ENCODE measurements at places on chromosomes 1 and 21.

DNA sequence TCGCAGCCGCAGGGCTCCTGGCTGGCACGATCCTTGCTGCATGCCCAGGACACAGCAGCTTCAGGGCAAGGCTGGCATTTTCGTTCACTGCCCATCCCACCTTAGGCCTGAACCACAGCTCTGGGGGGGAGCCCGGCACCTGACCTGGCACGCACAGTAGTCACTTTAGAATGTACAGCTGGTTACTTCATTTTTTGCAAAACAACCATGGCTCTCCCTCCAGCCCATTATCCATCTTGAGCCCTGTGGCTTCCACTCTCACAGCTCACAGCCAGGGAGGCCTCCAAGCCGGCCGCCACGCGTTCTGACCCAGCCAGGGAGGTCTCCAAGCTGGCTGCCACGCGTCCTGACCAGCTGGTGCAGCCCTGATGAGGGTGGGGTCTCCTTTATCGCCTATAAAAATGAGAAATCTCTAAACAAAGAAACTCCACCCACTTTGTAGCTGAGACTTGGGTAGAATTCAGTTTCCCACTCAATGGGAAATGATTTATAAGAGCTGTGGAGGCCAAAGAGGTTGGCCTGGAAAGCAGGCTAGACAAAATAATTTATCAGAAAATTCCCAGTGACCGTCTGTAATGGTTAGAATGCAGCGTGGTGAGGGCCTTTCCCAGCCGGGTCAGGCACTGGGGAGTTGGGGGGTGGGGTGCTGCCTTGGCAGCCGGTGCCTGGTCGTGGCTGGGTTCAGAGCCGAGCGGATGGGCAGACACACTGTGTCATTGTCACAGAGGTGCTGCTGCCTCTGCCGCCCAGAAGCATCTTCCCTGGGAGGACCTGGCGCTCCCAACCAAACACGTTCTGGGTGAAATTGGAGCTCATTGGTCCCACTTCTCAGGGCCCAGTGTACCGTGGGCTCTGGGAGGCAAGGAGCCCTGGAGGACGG, 54.6 kb upstream of the ACTRT2 start:
- DNase-seq = no peak

DNA sequence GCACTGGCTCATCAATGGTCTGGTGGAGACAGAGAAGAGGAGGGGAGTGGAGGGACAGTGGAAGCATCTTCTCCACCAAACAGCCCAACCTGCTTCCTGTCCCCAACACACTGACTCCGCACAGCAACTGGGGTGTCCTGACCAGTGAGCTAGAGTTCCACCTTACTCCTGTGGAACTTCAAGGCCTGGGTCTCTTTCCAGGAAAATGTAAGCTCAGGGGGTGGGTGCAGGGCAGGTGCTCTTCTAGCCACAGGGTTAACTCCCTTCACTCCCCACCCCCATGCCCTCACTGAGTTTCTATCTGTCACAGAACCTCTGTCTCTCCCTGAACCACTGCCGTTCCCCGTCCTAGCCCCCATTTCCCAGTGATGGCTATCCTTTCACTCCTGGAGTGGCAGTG, 876 bp downstream of the MOB3C start:
- no peak for DNase-seq

GRCh38 chr1:186636786-186637185, 43.4 kb downstream of the PTGS2 start:
- DNase-seq = no peak

DNA sequence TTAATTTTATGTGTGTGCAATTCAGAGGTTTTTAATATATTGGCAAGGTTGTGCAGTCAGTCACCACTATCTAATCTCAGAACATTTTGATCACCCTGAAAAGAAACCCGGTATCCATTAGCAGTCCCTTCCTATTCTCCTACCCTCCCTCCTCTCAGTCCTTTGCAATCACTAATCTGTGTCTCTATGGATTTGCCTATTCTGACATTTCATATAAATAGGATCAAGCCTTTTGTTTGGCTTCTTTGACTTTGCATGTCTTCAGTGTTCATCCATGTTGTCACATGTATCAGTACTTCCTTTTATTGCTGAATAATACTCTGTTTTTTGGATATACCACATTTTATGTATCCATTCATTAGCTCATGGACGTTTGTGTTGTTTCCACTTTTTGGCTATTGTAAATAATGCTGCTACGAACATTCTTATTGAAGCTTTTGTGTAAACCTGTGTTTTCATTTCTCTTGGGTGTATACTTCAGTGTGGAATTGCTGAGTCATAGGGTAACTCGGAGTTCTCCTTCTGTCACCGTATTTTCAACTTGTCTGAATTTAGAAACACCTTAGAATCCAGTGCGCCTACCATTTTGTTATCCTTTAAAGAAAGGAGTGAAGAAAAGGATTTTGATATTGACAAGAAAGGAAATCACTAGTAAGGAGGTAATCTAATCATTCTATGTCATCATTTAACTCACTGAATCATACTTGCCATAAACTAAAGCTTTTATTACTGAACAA, 3.4 kb downstream of the CEP85 start:
- DNase-seq = no peak

- no peak for DNase-seq
Measured at GRCh38 chr1:48228156-48228555, 5.6 kb downstream of the SLC5A9 start.

DNA sequence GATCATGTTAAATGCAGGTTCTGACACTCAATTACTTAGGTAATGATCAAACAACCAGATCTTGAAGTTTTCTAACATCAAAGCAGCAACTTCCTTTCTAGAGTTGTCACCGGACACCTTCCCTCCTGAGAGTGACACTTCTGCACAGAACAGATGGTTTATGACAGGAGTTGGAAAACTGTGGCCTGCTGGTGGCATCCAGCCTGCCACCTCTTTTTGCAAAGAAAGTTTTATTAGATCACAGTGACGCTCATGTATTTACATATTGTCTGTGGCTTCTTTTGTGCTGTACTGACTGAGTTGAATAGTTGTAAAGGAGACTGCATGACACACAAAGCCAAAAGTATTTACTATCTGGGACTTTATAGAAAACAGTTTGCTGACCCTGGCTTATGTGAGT, 28.3 kb downstream of the DDR2 start:
- DNase-seq = no peak

GRCh38 chr1:248783367-248783766, 27.8 kb upstream of the LYPD8 start:
- DNase-seq = no peak

DNA sequence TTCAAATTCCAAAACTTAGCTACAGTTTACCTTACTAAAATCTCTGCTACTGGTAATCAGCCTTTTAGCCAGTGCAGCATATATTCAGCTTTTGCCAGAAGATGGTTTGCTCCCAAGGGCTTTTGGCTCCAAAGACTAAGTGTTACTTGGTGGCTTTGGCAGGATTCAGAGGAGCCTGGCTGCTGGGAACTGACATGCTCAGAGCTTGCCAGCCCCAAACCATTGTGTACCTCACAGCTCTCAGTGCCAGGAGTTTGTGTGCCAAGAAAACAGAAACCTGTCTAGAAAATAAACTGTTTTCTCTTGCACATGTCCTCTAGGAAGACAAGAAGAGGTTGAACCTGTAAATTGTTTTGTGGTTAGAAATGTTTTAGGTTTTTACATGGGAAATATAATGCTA, 315.9 kb downstream of the ST6GALNAC3 start:
- DNase-seq = no peak

DNA sequence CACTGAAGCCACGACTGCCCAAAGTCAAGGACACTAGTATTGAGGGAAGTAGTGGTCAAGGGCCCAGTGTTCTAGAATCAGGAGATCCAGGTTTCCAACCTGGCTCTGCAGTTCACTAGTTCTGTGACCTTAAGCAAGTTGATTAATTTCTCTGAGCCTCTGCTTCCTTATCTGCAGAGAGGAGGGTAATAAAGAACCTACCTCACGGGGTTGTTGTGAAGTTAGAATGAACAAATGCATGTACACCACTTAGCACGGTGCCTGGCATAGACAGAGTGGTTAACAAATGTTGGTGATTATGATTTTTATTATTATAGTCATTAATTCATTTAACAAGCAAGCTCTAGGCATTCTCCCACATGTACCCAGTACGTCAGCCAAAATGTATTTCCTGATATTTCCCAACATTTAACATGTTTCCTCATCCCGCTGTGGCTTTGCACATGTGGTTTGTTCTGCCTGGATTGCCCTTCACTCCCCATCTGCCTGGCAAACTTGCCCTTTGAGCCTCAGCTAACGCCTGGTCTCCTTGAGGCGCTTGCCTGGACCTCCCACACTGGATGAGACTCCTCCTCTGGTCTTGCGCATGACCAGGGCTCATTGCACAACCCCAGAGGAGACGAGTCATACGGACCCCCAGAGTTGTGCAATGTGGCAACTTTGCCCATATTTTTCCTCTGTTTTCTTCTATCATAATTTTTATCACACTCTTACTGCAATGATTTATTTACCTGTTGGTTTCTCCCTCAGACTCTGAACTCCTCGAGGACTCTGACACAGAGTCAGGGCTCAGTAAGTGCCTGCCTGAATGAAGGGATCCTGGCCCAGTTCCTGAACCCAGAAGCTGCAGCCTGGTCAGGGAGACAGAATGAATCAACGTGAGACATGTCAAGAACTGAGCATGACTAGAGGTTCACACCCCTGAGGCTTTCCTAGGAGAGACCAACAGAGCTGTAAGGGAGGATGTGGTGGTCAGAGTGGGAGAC, 20.7 kb upstream of the MFSD2A start:
- DNase-seq = no peak

GRCh38 chr1:87156124-87156523, 172.6 kb upstream of the LMO4 start:
- no peak for DNase-seq

DNA sequence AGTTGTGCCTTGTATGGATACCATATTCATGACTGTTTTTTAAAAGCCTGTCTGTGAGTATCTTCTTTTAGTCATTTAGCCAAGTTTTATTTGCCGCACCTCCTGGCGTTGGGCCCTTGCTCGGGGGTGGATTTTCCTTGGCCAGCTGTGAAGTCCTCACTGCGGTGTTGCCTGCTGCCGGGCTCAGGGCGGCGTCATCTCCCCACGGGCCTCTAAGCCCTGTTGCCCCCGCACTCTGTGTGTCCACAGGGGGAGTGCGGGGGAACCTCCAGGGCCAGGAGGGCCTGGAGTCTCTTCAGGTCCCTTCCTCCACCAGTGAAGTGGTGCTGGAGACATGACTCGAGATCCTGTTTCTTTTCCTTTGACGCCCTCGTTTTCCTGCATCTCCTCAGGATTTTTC, 65.8 kb upstream of the DIP2A start:
- DNase-seq = no peak

DNA sequence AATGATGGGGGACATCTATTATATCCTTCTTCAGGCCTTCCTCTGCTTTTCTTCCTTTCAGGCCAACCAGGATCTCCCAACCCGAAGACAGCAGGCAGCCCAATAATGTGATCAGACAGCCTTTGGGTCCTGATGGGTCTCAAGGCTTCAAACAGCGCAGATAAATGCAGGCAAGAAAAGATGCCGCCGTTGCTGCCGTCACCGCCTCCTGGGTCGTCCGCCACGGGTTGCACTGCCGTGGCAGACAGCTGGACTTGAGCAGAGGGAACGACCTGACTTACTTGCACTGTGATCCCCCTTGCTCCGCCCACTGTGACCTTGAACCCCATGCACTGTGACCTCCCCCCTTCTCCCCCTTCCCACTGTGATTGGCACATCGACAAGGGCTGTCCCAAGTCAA, 27.9 kb downstream of the SZRD1 start:
- DNase-seq = no peak

GRCh38 chr1:73475316-73475870, 722.6 kb downstream of the LRRIQ3 start:
- DNase-seq = no peak

GRCh38 chr1:178501705-178502329, 5.1 kb upstream of the CLEC20A start:
- no peak for DNase-seq

DNA sequence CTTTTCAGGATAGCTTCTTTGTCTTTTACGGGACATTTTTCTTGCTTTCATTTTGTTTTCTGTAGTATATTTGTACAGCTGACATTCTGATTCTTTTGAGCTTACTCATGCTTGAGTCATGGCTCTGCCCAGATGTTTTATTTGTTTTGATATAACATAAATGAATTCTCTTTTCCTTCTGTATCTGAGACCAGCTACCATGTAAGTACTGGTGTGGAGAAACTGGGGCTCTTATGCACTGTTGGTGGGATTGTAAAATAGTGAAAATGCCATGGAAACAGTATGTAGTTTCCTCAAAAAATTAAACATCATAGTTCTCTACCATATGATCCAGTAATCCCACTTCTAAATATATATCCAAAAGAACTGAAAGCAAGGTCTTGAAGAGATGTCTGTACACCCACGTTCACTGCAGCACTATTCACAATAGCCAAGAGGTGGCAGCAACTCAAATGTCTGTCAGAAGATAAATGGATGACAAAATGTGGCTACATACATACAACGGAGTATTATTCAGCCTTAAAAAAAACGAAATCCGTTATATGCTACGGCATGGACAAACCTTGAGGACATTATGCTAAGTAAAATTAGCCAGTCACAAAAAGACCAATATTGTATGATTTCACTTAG, 61.4 kb downstream of the EIF2B3 start:
- peak; percentile 54 for DNase-seq

- no peak for DNase-seq
Measured at GRCh38 chr1:206116873-206117150, 376 bp downstream of the AVPR1B start.

GRCh38 chr21:46191257-46191685, 7.0 kb upstream of the SPATC1L start:
- no peak for DNase-seq

DNA sequence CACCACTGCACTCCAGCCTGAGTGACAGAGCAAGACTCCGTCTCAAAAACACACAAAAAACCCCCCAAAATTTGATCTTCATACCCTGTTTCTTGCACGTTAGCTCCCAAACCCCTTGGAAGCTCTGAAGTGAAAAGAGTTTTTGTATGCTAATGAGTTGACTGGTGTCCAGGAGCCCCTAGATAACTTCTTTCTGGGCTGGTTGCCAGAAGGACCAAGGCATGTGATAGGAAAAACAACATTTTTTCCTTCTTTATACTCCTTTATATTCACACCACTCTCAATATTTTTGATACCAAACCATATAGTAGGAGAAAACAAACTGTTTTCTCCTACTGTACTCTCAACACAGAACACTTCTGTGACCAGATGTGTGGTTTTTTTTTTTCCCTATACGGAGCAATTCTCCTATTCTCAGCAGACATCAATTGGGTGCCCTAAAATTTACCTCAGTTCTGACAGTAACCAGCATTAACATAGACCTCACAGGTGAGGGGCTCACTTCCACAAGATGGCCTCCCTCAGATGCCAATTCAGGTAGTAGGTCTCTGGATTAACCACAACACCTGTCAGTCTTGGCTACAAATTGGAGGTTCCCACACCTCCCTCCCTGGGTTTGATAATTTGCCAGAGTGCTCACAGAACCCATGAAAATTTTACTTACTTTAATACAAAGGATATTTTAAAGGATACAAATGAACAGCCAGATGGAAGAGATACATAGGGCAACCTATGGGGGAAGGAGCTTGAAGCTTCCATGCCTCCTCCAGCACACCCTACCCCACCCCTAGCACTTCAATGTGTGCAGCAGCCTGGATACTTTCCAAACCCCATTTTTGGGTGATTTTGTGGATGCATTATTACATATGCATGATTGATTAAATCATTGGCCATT, 25.6 kb downstream of the ZYG11B start:
- no peak for DNase-seq

Data from SW 1271 (cell line).